GM23248 (cell line): ENCODE measurements at places on chromosomes 12 and 14. TPM values are rescaled to one million over a fixed set of nuclear protein-coding genes. Genes with fewer than 3 reads are reported as not detected.

The MPHOSPH9 gene
- 26.6 and 51.6 TPM in 2 replicates for total RNA-seq

The TMEM253 gene
- 0.97 TPM in 1 of 2 replicates, not detected in the other for total RNA-seq

The PZP gene
- total RNA-seq = not detected in 2 replicates

The INSM2 gene
- total RNA-seq = not detected in 2 replicates

The SOAT2 gene
- not detected in 2 replicates for total RNA-seq

The DEGS2 gene
- total RNA-seq = 1.4 TPM in 1 of 2 replicates, not detected in the other

The CCNK gene
- total RNA-seq = 4.4 and 20.9 TPM in 2 replicates

The IAPP gene
- total RNA-seq = not detected in 2 replicates

The RTN1 gene
- not detected in 2 replicates for total RNA-seq

The KRT81 gene
- total RNA-seq = 0.11 TPM in 1 of 2 replicates, not detected in the other

The ZC3H10 gene
- total RNA-seq = 1.9 and 2.7 TPM in 2 replicates

The RIN3 gene
- total RNA-seq = 1.8 and 3.8 TPM in 2 replicates

The MIS18BP1 gene
- total RNA-seq = 28.9 and 30.2 TPM in 2 replicates

The TMEM179 gene
- total RNA-seq = not detected in 2 replicates

The ZDHHC22 gene
- total RNA-seq = not detected in 2 replicates

The STAC3 gene
- 0.32 and 1.3 TPM in 2 replicates for total RNA-seq

The AQP6 gene
- total RNA-seq = not detected in 2 replicates

The PRKD1 gene
- 21.0 and 24.2 TPM in 2 replicates for total RNA-seq

The CLEC4D gene
- not detected in 2 replicates for total RNA-seq

The PGAM5 gene
- total RNA-seq = 26.1 and 28.7 TPM in 2 replicates

The MUCL1 gene
- not detected in 2 replicates for total RNA-seq

The CPM gene
- 8.5 and 13.7 TPM in 2 replicates for total RNA-seq

The GUCY2C gene
- not detected in 2 replicates for total RNA-seq

The TMBIM6 gene
- total RNA-seq = 461 and 510 TPM in 2 replicates

The CPNE8 gene
- 3.2 and 4.1 TPM in 2 replicates for total RNA-seq

The B3GNT4 gene
- 0.22 TPM in 1 of 2 replicates, not detected in the other for total RNA-seq

The DHRS2 gene
- total RNA-seq = not detected in 2 replicates

The GRIP1 gene
- total RNA-seq = not detected in 2 replicates

The ANHX gene
- not detected in 2 replicates for total RNA-seq

The A2ML1 gene
- total RNA-seq = not detected in 2 replicates

The CLMN gene
- total RNA-seq = 0.11 and 0.76 TPM in 2 replicates

The CHGA gene
- not detected in 2 replicates for total RNA-seq

The REM2 gene
- total RNA-seq = 0.22 TPM in 1 of 2 replicates, not detected in the other

The CMA1 gene
- total RNA-seq = not detected in 2 replicates

The HOXC4 gene
- 2.2 and 3.4 TPM in 2 replicates for total RNA-seq

The P2RX7 gene
- under 0.01 and 0.54 TPM in 2 replicates for total RNA-seq

The SVOP gene
- not detected in 2 replicates for total RNA-seq

The RBM25 gene
- 17.3 and 17.7 TPM in 2 replicates for total RNA-seq

The RNF34 gene
- total RNA-seq = 42.8 and 47.2 TPM in 2 replicates

The SERPINA5 gene
- total RNA-seq = not detected in 2 replicates

The TAS2R43 gene
- 0.63 TPM in 1 of 2 replicates, not detected in the other for total RNA-seq

The OTOGL gene
- under 0.01 and 1.3 TPM in 2 replicates for total RNA-seq

The INHBC gene
- total RNA-seq = not detected in 2 replicates

The ARF6 gene
- total RNA-seq = 88.3 and 92.5 TPM in 2 replicates
